Omental fat pad (tissue), 4 donors: ENCODE measurements at places on chromosomes 7 and 10. TPM values are rescaled to one million over a fixed set of nuclear protein-coding genes. Genes with fewer than 3 reads are reported as not detected.

DNA sequence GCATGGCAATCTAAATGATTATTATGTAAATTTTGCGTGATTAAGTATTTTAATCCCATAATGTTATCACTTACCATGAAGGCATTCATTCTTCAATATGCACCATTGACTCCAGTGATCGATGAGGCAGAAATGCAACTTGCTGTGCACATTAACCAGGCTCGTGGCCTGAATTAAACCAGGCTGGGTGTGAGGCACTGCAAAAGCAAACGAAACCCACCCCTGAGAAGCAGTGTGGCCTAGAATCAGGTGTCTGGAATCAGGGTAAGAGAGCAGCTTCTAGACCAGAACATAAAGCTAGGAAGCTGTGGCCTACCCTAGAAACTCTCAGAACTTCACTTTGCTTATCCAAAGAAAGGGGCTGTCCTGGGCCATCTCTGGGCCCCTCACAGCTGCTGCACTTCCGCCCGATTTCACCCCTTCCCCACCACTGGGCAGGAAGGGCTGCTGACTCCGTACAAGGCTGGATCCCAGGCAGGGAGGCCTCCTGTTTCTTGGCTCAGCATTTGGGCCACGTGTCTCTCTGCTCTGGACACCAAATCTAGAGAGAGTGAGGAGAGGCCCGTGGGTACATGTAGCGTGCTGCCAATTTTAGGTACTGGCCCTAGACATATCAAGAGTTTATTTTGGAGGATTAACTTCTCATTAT is 4.4 kb downstream of the PTPRE start:
- no peak for DNase-seq

DNA sequence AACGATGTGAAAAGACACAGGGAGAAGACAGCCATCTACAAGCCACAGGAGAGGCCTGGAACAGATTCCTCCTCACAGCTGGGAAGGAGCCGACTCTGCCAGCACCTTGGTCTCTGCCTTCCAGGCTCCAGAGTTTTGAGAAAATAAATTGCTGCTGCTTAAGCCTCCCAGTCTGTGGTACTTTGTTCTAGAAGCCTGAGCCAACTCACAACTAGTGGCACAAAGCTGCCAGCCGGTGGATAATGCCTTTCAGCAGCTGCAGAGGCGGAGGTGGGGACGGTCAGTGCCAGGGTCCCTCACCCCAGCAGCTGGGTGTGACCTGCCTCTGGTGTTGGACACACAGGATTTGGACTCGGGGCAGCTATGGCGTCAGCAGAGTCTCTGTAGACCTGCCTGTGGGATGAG is 255.4 kb upstream of the PITRM1 start:
- DNase-seq: no peak

The CYP3A4 gene
- 0.60 TPM for total RNA-seq

The OR2A14 gene
- not detected for total RNA-seq

DNA sequence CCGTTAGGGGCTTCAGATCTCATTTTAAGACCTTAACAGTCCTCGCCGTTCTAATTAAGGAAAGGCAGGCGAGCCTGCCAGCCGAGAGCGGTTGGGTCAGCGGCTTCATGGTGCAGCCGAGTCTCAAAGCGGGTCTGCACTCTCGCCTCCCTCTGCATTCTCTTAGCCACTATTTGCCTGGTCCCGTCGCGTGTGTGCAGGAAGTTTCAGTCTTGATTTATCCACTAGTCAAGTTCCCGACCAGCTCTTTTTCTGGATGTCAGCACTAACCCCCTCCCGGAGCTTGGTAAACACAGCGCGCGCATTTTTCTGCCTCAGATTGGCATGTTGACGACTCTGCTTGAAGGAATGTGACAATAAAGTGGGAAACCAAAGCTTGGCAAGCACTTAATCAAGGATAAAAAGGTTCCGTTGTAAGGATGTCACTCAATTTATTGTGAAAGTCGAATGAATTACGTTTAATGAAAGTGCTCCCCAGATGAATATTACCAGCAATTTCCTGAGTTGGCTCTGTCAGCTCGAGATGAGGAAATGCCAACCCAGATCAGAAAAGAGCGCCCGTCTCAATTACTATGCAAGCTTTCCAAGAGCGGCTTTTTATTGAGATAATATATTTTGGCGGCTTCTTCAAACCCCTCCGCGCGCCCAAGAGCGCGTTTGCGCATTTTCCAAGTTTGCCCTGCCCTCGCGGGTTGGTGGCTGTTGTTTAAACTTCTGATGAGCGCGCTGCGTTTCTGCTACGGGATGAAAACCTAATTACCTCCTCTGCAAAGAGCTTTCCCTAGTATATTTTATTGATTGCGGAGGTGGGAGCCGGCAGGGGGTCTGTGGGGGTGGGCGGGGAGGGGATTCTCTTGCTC is 7.9 kb downstream of the NXPH1 start:
- DNase-seq: no peak

The CTTNBP2 gene
- total RNA-seq: 13.3 TPM
